Activated naive CD4-positive, alpha-beta T cell treated with Interleukin-2 at 50 U/mL for 16 hours (primary cell): ENCODE measurements at places on chromosomes 3 and 15.
A peak's percentile ranks its signal among the peaks of the same experiment; 100 is the strongest.

DNA sequence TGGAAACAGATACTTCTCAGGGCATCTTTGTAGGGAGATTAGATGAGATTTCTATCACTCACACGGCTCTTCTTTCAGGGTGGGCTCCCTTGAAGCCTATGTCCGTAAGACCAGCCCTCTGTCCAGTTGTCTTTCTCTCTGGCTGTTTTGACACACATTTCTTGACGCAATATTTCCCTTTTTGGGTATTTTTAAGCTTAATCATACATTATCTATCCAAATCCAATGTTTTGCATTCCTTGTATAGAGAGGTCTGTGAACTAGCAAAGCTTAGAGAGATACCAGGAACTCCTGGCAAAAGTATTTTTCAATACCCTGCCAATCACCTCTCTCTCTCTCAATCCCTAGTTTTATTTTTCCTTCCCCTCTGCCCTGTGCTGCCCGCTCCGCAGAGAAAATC, 79.3 kb downstream of the EOMES start:
- no peak for DNase-seq

GRCh38 chr3:167691366-167691765, 37.6 kb upstream of the WDR49 start:
- peak; percentile 29 for DNase-seq

GRCh38 chr3:134601539-134602439, 49.0 kb downstream of the KY start:
- no peak for DNase-seq

DNA sequence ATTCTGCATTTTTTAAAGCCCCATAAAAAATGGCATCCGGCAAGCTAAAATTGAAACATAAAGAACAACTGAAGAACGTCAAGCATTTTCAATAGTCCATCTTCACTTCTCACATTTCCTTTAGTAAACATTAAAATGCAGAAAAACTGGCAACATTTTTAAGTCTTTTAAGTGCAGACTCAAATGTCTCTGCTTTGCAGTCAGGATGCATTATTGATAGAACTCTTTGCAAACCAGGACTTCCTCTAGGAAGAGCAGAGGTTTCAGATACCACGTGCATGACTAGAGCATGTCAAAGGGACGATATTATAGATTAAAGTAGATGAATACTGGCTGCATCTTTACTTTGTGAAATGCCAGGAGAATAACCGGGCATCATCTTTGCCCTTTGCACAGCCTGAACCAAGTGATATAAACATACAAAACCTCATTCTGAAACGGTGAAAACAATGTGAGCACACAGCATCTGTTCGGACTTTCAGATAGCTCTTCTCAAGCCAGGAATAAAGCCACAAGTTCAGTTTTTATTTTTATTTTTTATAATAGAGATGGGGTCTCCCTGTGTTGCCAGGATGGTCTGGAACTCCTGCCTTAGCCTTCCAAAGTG, 65.1 kb downstream of the LDHAL6B start:
- no peak for DNase-seq

DNA sequence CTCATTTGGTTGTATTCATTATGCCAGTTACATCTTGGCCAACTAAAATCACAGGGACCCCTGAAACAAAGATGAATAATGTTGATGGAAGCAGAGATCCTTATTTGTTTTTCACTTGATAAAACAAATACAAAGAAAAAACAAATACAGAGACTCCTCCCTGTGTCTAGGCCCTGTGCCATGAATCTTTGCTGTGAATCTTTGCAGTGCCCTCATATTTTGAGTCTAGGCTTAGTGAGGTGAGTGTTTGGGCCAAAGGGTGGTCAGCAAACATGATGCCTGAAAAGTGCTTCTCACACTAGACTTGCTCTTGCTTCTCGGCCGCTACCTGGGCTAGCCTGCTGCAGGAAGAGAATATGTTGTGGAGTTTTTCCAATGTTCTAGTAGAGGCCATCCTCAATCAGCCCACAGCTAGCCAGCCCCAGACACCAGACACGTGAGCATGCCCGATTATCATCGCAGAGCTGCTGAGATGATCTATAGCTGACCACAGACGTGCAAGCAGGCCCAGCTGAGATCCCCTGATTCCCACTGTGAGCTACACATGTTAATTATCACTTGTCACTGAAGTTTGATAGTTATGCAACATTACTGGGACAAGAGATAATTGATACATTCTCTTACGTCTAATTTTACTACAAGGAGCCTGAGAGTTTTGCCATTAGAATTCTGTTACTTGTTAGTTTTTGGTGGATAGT, 191.4 kb downstream of the THRB start:
- no peak for DNase-seq

DNA sequence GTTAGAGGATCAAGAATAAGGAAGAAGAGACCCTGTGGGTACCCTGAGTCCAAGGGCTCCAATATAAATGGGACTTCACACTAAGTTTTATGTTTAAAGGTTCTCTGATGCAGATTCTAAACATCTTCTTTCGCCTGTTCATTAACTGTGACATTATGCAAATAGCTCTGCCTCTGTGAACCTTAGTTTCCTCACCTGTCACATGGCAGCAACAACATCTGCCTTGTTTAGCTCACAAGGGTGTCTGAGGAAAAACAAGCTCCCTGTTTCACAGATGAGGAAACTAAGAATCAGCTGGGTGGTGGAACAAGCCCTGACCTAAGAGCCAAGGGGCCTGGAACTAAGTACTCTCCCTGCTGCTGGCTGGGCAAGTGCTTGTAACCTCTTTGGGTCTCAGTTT, 40.8 kb downstream of the GOLGA6L1 start:
- no peak for DNase-seq

GRCh38 chr15:39267685-39268084, 313.2 kb upstream of the THBS1 start:
- no peak for DNase-seq

DNA sequence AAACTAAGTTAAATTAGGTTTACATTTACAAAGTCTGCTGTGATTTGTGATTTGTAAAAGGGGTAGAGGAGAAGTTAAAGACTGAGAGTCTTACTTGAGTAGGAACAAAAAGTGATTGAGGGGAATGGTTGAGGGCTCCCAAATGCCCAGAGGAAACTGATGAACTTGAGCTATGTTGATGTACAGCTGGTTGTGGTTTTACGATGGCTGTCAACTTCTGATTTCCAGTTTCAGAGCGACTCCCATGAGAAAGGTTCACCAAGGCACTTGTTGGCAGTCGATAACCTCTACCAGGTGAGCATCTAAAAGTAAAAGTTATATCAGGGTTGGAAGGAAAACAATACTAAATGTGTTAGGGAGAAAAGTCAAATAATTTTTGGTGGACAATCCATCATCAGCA, 91.0 kb downstream of the XRN1 start:
- no peak for DNase-seq
